ENCODE measurements at places on chromosomes 16 and 17.

DNA sequence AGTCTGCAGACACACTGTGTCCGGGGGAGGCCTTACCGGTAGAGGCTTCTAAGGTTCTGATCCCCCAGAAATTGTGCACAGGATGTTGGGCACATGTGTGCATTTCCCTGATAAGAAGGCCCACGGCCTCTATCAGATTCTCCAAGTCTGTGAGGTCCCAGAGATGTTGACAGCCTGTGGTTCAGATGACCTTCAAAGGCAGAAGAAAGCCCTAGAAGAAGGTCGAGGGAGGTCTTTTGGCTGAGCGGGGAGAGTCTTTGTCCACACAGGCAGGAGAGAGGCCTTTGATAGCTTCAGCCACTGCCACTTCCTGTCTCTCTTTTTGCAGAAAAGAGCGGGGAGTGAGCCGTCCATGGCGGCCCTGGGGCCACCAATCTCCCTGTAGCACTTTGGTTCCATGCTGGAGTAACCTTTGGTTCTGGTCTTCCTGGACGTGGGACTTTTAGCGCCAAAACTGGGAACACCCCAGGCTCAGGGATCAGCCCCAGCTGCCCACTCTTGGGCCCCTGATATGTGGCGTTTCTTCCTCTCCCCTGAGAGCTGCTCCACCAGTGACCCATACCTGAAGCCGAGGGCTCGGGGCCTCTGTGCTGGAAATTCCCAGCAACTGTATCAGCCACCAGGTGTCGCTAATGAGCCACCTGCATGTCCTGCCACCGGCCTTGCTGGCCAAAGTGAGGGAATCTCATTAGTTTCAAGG, 28.1 kb upstream of the LGALS9 start:
- DNase-seq, result peak; percentile 81

DNA sequence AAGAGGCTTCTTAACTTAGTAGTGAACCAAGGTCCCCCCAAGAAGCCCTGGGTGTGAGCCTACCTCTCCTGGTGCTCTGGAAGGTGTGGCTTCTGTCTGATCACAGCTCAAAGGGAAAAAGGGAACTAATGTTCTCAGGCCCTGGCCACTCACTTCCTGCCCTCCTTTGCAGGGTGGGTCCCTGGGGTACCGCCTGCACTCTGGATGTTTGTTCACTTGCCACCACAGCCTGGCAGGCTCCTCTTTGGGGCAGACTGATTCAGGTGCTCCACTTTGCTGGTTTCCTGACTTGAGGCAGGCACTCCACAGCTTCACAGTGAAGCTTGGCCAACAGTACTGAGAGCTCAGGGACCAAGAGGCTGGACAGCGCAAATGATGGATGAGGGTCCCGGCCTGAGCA, 5.9 kb upstream of the MYO15A start:
- no peak for DNase-seq

DNA sequence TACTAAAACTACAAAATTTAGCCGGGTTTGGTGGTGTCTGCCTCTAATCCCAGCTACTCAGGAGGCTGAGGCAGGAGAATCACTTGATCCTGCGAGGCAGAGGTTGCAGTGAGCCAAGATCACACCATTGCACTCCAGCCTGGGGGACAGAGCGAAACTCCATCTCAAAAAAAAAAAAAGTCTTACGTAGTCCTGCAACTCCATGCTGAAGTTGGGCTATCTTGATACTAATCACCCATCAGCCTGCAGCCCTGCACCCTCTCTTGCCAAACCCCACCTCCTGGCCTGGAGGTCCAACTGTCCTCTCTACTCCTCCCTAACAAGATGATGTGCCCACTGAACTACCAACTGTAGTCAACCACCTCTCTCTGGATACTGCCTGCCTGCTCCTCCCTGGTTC, 4.8 kb downstream of the TMEM170A start:
- no peak for DNase-seq

DNA sequence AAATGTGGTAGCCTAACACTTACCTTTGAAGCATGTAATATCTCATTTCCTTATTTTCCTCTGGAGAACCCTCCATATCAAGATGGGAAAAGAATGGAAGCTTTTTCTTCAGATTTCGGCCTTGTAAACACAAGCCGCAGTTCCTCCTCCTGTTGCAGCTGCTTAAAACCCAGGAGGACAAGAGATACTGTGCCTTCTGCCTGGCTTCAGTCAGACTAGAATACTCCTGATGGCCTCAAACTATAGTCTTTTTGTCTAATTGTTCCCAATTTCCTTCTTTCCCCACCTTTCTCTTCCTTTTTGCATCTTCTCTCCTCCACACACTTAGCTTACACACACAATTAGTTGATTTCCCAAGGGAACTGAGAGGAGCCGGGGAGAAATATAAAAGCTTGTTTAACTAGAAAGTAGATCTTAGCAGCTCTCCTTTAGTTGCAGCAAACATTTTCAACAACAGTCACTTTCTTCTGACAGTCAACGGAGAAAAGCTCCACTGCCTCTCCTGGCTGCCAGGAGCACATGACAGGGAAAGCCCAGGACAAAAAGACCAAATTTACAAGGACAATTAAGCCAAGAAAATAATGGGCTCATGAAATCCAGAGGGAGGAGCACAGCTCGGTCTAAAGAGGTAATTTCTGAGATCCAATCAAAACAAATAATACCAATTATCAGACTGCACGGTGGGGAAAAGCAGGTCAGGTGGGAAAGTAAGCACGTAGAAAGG, 76.4 kb upstream of the C17orf78 start:
- no peak for DNase-seq

- DNase-seq, result peak; percentile 63
These were observed 89.9 kb downstream of the C16orf78 start for GRCh38 chr16:49463529-49463928.

- no peak for DNase-seq
These were observed 14.3 kb downstream of the CMTM4 start for GRCh38 chr16:66682271-66682670.

DNA sequence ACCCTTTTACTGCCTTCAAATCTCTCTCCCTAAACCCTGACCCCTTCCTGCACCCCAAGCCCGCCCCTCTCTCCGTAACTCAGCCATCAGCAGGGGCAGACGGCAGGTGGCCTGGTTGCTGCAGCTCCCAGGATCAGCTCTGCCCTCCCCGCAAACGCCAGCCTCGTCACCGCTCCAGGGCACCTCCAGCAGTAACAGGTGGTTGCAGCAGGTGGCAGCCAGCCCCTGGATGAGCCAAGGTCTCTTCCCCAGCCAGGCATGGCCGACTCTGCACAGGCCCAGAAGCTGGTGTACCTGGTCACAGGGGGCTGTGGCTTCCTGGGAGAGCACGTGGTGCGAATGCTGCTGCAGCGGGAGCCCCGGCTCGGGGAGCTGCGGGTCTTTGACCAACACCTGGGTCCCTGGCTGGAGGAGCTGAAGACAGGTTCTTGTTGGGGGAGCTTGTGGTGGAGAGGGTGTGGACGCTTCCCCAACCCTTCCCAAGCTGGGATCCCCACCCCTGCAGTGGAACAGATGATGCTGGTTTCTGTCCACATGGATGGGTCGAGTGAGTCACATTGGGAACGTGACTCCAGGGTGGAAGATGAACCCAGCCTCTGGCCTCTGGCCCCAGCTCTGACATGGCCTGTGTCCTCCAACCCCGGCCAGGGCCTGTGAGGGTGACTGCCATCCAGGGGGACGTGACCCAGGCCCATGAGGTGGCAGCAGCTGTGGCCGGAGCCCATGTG, 558 bp downstream of the HSD3B7 start:
- no peak for DNase-seq

DNA sequence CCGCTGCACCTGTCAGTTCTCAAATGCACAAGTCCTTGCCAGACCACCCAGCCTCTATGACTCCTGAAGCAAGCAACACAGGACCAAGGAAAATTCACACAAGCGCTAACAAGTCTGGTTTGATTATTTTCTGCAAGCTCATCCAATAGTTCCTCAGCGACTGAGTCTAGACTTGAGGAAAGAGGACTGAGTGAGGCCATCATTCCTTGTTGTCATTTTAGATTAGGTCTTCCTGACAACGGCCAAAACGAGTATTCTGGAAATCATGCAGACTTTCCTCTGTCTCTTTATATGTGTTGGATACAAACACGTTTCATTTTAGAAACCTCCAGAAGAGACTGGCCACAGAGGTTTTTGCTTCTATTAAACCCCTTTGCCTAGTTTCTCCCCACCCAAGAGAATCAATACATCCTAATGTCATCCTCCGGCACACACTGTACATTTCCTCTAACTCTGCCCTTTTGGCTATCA, 561 bp downstream of the CCDC47 start:
- no peak for DNase-seq

DNA sequence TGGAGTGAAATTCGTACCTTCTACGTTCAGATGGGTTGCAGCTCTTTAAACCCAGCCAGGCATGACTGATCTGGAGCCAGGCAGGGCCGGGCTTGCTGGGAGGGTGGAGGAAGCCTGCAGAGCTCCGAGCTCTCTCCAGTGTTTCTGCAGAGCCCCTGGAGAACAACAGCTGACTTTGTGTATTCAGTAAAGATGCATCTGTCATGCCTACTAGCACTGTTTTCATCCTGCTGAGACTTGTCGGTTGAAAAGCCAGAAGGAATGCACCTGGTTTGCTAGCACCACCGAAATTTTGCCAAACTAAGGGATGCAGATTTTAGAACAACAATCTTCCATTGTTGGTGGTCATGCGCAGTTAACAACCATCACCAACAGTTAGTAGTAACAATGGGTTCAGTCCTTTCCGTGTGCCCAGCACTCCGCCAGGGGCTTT, 22.4 kb upstream of the SCNN1B start:
- DNase-seq, result no peak
